ENCODE measurements at places on chromosomes 11 and 22.

DNA sequence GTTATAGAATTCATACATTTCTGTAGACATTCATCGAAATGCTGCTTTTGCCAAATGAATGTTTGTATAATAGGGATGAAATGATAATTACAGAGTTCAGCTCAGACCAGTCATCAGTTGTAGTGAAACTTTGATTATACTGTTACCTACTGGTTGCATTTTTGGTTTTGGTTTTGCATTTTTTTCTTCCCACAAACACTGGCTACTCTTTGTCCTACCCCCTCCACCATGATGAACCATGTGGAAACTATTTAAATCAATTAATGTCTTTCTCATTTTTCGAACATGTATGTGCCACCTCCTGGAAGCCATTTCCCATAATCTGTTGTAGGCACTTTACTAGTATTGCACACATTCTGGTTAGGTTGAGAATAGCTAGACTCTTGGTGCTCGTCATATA is 75.3 kb upstream of the MTNR1B start:
- DNase-seq, result no peak

DNA sequence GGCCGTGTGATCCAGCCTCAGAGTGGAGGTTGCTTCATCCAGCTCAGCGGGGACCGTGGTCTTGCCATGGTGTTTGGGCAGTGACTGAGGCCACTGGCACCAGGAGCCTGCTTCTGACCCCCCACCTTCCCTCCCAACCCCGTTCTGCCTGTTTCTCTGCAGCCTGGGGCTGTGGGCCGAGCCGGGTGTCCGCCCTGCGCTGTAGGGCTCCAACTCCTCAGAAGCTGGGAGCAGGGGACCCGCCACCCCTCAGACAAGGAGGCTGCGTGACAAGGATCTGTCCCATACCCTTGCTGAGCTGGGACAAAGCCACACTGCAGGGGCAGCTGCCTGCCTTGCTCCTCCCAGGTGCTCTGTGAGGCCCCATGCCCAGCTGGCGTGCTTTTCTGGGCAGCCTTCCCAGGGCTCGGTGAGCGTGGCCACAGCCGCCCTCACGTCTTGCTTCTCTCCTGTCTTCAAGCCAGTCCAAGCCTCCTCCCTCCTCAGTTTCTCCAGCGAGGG is 11.7 kb upstream of the ARFGAP3 start:
- no peak for DNase-seq

- no peak for DNase-seq
Measured at GRCh38 chr11:13140873-13141655, 131.9 kb downstream of the RASSF10 start.

GRCh38 chr11:82229341-82229740 is 504.3 kb downstream of the FAM181B start:
- DNase-seq, result peak; percentile 12

GRCh38 chr11:67313125-67313890 is 10.0 kb downstream of the SSH3 start:
- no peak for DNase-seq

DNA sequence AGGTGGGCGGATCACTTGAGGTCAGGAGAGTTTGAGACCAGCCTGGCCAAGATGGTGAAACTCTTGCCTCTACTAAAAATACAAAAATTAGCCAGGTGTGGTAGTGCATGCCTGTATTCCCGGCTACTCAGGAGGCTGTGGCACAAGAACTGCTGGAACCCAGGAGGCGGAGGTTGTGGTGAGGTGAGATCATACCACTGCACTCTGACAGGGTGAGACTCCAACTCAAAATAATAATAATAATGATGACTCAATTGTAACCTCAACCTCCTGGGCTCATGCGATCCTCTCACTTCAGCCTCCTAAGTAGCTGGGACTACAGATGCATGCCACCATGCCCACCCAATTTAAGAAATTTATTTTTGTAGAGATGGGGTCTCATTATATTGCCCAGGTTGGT is 15.6 kb upstream of the CHRNA10 start:
- DNase-seq, result no peak

- DNase-seq, result no peak
Measured at GRCh38 chr11:15699978-15700377, 585.3 kb downstream of the INSC start.

- DNase-seq, result no peak
Measured at GRCh38 chr22:22125579-22126468, 118.8 kb upstream of the VPREB1 start.

DNA sequence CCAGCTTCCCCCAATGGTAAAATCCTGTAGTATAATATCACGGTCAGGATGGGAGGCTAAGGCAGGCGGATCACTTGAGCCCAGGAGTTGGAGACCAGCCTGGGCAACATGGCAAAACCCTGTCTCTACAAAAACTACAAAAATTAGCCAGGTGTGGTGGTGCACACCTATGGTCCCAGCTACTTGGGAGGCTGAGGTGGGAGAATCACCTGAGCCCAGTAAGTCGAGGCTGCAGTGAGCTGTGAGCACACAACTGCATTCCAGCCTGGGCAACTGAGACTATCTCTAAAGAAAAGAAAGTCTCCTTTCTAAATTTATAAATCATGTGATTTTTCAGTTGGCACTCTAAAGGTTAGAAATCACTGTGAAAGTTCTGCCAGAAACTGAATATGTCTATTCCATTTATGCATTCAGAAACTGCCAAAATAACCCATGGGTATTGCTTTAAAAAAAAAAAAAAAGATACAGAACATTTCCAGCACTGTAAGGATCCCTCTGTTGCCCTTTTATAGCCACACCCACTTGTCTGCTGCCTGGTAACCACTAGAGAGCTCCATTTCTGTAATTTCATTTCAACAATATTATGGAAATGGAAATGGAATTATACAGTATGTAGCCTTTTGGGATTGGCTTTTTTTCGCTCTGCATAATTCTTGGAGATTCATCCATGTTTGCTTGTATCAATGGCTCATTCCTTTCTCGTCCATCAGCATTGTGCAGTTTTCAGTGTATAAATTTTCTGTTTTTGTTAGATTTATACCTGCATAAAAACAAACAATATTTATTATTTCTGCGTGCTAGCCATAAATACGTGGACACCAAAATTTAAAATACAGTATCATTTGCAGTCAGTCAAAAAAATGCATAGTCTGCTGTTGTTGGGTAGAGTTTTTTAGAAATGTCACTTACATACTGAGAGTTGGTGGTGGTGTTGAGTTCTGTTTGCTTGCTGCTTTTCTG is 9.4 kb downstream of the CDC45 start:
- peak; percentile 59 for DNase-seq

- no peak for DNase-seq
Measured at GRCh38 chr11:83649528-83649855, 363.3 kb upstream of the CCDC90B start.

DNA sequence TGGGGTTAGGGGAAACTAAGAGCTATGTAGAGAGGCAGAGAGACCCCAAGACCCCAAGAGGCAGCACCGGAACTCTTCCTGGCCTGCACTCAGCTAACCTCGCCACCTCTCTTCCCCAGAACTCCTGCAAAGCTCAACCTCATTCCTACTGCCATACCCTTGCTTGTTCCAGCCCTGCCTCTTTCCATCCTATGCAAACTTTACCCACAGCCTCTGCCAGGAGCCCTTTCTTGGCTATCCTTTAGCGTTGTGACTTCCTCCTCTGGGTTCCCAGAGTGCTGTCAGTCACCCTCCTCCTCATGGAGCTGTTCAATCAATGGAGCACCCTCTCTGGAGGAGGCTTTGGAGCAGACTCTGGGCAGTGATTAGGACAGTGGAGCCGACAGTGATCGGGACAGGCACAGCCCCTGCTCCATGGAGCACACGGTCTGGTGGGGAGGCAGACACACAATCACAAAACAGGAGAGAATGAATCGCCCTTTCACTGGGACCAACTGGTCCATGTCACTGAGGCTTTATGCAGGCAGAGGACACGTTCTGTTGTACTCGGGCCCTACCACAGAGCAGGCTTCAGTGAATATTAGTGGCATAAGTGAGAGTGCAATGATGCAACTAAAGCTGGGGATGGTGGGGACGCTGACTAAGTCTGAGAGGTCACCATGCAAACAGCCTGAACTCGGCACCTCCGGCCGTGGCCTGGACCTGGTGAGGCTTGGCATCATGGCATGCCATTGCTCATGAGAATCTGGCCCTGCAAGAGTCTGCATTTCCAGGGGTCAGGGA is 24.6 kb upstream of the P2RY2 start:
- no peak for DNase-seq

- DNase-seq, result peak; percentile 36
Measured at GRCh38 chr11:8025816-8026215, 38.7 kb downstream of the EIF3F start.

DNA sequence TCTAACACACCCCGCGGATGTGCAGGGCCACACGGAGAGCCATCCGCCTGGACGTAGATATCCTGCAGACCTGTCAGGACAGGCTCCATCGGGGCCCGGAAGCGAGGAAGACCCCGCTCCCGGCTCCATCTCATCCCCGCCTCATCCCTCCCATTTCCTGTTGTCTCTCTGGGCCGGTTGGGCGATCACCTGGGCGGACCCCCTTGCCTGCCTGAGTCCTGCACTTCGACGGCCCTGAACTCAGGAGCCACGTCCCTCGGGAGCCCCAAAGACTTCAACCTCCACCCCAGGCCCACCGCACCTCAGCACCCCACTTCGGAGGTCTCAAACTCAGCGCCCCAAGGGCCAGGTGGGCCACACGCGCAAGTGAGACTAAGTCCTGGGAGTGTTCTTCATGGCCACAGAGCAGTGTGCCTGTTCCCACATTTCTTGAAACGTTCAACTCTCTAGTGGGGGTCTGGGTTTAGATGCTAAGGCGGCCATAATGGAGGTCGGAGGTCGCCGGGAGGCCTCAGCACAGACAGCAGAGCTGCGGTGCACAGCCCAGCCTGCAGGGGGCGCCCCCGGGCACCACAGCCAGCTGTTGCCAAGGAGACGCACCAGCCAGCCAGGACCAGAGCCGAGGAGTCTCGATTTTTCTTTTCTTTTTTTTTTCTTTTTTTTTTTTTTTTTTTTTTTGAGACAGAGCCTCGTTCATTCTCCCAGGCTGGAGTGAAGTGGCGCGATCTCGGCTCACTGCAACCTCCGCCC is 26.0 kb upstream of the FADD start:
- DNase-seq, result no peak

DNA sequence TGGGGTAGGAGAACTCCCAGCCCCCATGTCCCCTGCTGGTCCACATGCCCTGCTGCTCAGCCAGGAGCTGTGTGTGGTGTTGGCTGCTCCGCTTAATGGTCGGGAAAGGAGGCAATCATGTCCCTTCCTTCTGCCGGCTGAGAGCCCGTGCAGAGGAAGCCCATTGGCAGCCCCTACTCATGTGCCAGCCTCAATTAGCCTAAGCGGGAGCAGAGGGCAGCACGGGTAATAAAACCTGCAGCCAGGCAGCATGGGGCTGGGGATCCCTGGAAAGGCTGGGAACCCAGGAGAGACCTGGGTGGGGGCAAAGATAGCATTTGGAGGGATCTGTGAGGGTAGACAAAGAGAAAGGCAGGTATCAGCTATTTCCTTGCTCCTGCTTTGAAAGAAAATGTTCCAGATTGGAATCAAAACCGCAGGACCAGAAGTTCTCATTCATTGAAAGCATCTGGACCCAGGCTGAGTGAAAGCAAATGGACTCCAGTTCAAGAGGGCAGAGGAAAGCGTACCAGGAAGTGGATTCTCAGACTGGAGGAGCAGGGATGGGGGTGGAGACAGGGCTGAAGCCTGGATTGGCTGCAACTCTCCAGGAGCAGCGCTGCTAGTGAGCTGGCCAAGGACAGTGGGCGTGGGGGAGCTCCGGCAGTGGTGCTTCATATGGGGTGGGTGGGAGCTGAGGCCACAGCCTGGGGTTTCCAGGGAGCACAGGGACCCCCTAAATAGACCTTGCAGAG is 103.4 kb upstream of the NECTIN1 start:
- no peak for DNase-seq

DNA sequence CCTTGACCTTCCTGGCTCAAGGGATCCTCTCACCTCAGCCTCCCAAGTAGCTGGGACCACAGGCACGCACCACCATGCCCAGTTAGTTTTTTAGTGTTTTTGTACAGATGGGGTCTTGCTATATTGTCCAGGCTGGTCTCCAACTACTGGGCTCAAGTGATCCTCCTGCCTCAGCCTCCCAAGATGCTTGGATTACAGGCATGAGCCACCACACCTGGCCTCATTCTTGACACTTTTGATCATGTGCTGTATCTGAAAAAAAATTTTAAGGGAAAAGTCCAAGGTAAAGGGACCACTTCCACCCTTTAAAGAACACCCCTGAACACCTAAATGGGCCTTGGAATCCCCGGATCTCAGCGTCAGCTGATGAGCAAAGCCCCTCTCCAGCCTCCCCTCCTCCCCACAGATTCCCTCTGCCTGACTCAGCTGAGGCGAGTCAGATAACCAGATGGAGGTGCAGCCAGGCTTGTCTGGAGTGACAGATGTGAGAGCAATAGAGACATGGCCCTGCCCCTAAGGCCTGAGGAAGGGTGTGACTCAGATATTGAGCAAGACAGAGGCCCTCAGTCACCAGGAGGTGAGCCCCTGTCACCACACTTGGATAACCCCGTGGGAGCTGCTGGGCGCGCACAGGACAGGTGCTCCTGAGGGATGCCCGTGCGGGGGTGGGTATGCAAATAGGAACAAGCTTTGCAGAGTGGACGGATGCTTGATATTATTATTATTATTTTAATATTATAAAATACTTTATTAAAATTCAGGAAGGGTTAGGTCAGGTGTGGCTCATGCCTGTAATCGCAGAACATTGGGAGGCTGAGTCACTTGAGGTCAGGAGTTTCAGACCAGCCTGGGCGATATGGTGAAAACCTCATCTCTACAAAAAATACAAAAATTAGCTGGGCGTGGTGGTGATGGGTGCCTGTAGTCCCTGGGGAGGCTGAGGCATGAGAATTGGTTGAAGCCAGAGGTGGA is 5.0 kb upstream of the CCDC88B start:
- no peak for DNase-seq

GRCh38 chr11:99148352-99148751 is 127.6 kb downstream of the CNTN5 start:
- DNase-seq, result no peak

- peak; percentile 66 for DNase-seq
Measured at GRCh38 chr11:63767565-63768236, 874 bp downstream of the ZFTA start.

DNA sequence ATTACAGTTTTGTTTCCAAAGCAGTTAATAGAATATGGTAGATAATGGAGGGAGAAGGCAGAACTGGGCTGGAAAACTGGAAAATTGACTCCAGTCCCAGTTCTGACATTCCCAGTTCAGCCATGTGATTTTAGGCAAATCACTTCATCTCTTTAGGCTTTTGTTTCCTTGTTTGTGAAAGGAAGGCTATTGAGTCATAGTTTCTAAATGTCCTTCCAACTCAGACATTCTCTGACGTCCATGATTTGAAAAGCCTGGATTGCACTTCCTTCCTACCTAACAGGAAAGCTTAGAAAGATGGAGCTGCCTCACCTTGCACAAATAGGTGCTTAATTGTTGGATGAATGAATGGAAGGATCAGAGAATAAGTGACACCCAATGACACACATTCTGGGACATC is 19.8 kb upstream of the GALNT18 start:
- peak; percentile 48 for DNase-seq

GRCh38 chr11:86386746-86387145 is 12.1 kb downstream of the CCDC81 start:
- DNase-seq, result no peak

- DNase-seq, result no peak
Measured at GRCh38 chr11:94749369-94749768, 18.8 kb upstream of the AMOTL1 start.

Measured in foreskin melanocyte (primary cell).